ENCODE measurements at places on chromosomes 5 and 9.

GRCh38 chr9:129487658-129488483 is 133.0 kb downstream of the C9orf50 start:
- DNase-seq: no peak

DNA sequence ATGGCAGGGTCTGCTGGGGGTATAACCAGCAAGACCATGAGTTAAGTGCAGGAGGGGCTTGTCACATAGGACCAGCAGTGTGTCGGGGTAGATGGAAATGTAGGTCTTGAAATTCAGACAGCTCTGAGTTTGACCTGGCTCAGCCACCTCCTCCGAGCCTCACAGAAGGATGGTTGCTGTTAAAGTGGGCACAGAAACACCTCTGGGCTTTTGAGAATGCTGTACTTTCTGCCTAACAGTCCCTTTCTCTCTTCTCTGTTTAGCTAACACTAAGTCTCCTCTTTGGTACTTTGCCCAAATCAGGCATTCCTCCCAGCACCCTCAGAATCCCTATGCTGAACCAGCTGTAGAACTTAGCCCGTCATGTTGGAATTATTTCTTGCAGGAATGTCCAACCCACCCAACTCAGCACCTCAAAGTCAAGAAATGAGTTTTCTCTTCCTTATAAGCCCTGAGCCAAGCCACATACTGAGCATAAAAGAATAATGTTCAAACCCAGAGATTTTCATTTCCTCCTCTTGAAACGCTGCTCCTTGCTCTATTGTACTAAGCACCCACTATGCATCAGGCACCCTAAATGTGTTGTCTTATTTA is 41.7 kb upstream of the MATR3 start:
- no peak for DNase-seq

GRCh38 chr5:5018578-5018970 is 121.6 kb upstream of the ADAMTS16 start:
- no peak for DNase-seq

- no peak for DNase-seq
Measured at GRCh38 chr9:71121275-71122021, at the start of gene TRPM3. TRPM3 (minus strand) TSS chr9:71121621; CDS start chr9:71121354, 267 bp downstream.

GRCh38 chr5:17425385-17426070 is 72.5 kb upstream of the TAF11L2 start:
- no peak for DNase-seq

GRCh38 chr9:133979921-133980863 is 11.9 kb downstream of the VAV2 start:
- DNase-seq: no peak

GRCh38 chr9:754150-754931 is 87.2 kb upstream of the DMRT1 start:
- no peak for DNase-seq

GRCh38 chr5:42377496-42377895 is 45.7 kb upstream of the GHR start:
- no peak for DNase-seq

DNA sequence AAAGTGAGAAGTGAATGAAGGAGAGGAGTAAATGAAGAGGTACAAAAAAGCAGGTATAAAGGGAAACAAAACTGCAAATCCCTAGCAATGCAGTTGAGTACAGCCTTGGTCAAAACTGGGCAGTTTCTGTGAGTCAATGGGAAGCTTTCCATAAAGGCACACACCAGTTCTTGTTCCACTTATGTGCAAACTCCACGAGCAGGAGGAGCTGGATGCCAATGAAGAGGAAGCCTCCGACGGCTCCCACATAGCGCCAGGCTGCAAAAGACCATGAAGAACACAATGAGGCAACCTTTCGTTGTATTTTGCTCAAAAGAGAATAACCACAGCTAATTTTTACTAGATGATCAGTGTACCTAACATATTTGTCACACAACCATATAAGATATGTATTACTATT is 81.1 kb downstream of the SERINC5 start:
- no peak for DNase-seq

- no peak for DNase-seq
Measured at GRCh38 chr9:127122176-127123063, at the start of gene ANGPTL2. ANGPTL2 (minus strand) TSS chr9:127122635; CDS start chr9:127108731, 13,904 bp downstream.

DNA sequence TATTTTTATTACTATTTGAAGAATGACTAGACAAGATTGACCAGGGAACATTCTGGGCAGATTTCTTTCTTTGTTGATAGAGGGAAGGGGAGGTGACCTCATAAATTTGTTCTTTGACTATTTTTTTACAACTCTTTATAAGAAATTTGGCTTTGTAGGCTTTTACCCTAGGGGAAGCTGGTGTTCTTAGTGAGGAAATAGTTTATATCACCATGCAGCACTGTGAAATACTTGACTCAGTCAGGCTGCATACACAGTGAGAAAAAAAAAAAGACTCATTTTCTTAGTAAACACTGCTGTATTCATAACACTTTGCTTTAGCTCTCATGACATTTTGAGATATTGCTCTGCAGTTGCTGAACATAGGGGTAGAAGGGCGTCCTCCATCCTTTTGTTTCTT is 336.6 kb upstream of the PIK3R1 start:
- no peak for DNase-seq
